ENCODE measurements at places on chromosomes 11 and 22.

GRCh38 chr11:86977441-86978050, 22.4 kb upstream of the FZD4 start:
- peak; percentile 71 for DNase-seq

GRCh38 chr11:104907521-104908185, 9.4 kb upstream of the CASP12 start:
- peak; percentile 22 for DNase-seq

DNA sequence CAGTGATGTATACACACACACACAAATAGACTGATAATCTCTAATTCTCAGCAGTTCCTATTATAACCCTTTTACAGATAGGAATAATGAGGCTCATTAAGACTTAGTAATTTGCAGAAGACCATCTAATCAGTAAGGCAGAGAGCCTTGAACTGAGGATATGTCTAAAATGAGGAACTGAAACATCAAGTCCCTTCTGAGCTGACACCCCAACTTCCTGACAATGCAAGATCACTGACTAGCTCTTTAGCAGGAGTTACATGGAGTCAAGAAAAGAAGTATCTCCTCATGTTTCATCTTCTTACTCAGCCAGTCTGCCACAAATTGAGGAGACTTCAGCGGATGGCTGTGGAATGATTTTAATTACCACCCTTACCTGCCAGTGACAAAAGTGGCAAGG, 193.0 kb downstream of the MSANTD4 start:
- no peak for DNase-seq

DNA sequence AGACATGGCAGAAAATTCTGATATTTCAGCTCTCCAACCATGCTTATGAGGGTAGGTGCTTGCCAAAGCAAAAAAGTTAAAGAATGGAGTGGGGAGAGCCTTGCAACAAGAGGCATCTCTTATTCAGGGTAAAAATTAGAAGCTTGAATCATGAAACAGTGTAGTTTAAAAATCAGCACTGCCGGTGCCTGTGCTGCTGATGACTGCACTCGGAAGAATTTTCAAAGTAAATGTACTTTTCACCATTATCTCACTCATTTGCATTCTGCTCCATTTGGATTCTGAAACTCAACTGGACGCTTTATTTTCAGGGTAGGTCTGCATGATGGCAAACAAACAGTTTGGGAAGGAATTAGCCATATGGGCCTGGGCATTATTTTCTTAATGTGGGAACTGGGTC, 126.3 kb downstream of the KIRREL3 start:
- DNase-seq, result no peak

DNA sequence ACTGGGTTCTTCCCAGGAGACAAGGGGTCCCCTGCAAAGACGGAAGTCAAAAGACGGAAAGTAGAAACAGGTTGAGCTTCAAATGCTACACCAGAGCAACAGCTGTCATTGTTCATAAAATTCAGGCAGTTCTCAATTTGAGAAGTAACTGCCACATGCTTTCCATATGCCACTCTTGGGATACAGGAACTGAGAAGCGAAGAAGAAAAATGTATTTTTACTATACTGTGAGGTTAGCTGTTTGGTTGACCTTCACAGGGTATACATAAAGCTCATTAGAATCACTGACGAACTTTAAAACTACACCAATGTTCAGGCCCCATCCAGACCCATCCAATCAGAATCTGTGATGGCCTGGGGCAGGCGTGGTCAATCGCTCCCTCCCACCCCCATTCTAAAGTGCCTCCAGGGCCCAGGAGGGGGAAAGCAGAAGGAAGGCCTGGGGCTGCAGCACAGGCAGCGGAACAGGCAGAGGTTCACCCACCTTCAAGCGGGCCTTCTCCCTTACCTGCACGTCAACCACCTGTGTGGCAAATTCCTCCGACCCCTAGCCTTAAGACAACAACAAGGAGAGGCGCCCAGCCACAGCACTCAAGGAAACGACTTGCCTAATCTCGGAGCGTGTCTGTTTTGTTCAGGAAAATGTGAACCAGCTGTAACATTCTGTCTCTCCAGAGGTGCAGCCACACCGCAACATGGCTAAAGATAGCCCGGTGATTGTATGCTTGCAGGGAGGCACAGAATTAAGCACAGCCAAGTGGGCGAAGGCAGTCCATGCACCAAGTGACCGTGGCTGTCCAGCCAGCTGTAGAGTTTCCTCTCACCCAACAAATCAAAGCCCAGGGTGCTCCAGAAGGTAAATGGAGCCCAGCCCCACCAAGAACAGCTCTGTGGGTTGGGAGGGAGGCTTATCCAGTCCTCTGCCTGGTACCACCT, 82.6 kb downstream of the MICAL3 start:
- DNase-seq, result no peak

GRCh38 chr11:23564370-23564769, 704.1 kb upstream of the CCDC179 start:
- DNase-seq, result no peak

- DNase-seq, result no peak
These were observed 60.7 kb downstream of the LRRC32 start for GRCh38 chr11:76609736-76610370.

GRCh38 chr22:24938741-24939341, 7.7 kb downstream of the LHFPL7 start:
- peak; percentile 59 for DNase-seq

GRCh38 chr11:102385085-102386007, 38.3 kb downstream of the BIRC2 start:
- DNase-seq, result no peak

DNA sequence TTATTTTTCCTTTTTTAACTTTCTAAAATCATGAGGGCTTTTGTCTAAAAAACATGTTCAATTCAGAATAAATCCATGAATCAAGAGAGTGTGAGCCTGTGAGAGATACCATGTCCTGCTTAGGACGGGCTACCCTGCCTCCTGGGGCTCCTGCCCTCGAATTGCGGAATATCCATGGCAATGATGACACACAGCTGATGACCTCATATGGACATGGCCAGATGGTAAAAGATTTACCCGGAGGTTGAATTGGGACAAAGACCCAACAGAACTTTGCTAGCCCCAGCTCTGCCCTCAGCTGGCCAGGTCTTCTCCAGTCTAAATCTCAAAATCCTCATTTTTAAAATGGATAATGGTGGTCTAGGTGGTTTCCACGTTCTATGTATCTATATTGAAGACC, 538.1 kb upstream of the API5 start:
- DNase-seq, result no peak

DNA sequence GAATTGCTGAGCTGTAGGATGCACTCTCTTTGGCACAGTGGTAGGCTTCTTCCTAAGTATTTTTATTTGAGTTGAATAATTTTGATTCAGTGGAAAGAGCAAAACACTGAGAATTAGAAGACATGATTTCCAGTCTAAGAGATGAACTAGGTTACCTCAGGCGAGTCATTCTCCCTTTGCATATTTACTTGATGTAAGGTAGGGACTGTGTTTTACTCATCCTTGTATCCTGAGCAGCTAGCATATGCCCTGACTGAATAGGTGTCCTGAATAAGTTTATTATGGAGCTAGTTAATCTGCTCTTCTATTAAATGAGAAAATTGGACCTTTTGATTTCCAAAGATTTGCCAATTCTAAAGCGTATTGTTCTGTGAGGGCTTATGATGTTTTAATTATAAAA, 50.7 kb downstream of the STIM1 start:
- DNase-seq, result no peak

- DNase-seq, result no peak
These were observed 322.7 kb upstream of the PLET1 start for GRCh38 chr11:112583261-112583893.

GRCh38 chr11:34145073-34145472, 39.6 kb downstream of the NAT10 start:
- no peak for DNase-seq

DNA sequence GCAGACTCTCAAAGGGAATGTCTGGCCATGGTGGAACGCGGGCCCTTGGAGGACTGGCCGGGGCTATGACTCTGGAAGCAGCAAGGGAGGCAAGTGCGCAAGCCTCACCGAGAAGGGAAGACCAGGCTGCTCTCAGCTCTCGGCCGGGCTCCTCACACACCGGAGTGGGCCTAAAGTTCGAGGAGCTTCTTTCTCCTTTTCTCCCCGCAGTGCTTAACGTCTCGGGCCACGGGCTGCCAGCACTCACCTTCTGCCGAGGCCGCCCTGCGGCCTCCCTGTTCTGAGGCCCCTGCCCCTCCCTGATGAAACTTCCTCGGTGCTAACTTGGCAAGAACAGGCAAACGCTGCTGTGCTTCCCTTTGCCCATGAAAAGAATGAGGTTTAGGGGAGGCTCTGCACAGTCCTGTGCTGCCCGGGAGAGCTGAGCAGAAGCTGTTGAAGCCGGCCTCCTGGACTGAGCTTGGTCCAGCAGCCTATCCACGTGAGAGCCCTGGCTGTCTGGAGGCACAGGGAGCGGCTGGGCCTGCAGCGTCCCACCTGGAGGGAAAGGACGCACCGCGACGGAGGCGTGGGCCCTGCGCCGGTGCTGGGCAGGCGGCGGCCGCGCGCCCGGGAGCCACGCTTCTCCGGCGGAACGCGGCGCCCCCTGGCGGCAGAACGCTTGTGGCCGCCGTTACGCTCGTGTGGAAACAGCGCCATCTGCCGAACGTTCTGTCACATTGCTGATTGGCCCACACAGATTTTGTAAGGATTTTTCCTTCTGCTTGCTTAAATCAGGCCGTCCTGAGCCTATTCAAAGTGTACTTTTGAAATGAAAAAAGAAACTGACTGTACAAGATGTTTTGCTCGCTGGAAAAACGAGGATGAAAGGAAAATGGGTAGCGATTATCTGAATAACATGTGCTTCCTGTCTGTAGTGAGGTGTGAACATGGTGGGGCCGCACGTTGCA, 65.0 kb upstream of the TMEM45B start:
- DNase-seq, result peak; percentile 76

DNA sequence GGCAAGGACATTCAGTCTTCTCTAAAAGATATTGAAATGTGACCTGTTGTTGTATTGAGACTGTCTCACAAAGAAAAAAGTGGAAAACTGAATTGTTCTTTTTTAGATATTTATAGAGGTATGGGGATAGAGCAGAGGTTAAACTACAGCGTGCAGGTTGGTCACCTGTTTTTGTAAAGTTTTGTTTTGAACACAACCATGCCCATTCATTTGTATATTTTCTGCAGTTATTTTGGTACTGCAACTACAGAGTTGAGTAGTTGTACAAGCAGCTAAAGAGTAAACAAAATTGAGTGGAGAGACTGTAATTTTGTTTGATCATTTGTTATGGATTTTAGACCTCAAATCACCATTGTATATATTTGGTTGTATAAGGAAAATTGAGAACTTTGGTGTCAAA, 11.3 kb downstream of the EED start:
- DNase-seq, result no peak

GRCh38 chr11:78460471-78460870, 42.9 kb upstream of the GAB2 start:
- DNase-seq, result peak; percentile 9

GRCh38 chr11:6599449-6599848, 4.0 kb downstream of the RRP8 start:
- no peak for DNase-seq

- no peak for DNase-seq
These were observed 3.5 kb downstream of the PSMD13 start for GRCh38 chr11:240315-240714.

- DNase-seq, result peak; percentile 20
These were observed 103.2 kb downstream of the C11orf65 start for GRCh38 chr11:108364159-108364558.

GRCh38 chr11:3824714-3825472, 15.9 kb downstream of the RHOG start:
- DNase-seq, result peak; percentile 16

DNA sequence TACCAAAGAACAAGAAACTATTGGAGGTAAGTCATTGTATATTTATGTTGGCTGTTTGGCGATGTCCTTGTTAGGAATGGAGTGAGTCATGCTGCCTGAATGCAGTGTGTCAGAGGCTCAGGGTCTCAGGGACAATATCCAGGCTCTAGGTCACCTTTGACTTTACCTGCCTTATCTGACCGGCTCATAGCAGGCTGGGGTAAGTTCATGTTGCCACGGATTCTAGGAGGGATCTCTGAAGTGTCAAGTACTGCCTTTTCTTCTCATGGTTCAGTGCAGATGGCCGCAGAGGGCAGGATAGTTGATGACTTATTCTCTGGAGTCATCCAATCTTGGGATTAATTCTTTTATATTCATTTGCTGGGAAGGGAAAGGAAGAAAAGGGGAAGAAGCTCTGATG, 53.2 kb downstream of the SPON1 start:
- DNase-seq, result peak; percentile 65

DNA sequence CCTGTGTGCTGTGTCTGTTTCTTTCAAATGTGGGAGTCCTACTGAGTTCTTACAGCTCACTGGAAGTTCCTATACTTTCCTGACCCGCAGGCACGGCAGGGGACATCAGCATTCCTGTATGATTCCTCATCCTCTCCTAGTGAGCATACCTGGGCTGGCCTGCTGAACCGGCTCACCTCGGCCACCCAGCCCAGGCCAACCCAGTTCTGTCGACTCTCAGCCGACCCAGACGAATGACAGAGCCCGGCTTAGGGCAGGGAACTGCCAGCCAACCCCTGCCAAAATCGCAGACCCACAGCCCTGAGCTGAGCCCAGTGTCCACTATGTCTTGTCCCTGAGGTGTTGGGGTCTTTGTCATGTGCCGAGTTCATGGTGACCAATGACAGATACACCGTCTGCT, 339.7 kb downstream of the BRD1 start:
- no peak for DNase-seq

- DNase-seq, result peak; percentile 93
These were observed 4.7 kb downstream of the OSBPL5 start for GRCh38 chr11:3160252-3161031.

DNA sequence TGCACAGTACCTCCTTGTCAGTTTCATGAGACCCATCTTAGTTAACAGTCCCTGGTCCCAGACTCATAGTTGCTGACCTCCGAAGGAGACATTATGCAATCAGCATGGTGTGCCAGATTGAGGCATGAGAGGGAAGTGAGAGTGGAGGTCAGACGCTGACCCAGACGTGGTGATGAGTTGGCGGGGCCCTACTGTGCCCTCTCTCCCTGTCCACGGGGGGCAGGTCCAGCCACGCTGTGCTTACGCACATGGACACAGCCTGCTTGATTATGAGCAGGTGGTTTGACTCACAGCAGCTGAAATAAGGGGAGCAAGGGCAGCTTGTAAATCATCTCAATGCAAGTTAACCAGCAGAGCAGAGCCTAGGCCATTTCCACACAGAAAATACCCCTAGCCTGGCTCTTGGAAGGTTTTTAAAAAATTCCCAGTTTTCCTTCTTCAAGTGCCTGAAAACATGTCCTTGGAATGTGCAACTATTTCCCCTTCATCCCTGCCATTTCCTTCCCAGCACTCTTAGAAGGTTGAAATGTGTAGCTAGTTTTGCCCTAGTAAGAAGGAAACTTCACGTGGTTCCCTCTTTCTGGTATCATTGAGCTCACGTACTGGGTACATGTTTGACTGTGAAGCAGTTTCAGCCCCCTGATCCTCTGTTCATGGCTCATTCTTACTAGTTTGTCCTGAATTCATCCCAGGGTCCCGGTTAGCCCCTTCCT, 122.6 kb upstream of the SORL1-AS1 start:
- no peak for DNase-seq

- peak; percentile 48 for DNase-seq
These were observed 14.3 kb downstream of the PISD start for GRCh38 chr22:31647523-31648320.

- peak; percentile 35 for DNase-seq
These were observed 776 bp downstream of the NLRX1 start for GRCh38 chr11:119169282-119169719.
